ENCODE measurements at places on chromosomes 13 and 19. TPM values are rescaled to one million over a fixed set of nuclear protein-coding genes. Genes with fewer than 3 reads are reported as not detected.

FCER2 gene
- 7.7 TPM for total RNA-seq

- peak; percentile 61 for DNase-seq
These were observed 12.0 kb downstream of the WDR88 start for GRCh38 chr19:33143897-33144405.

GRCh38 chr19:53849237-53849676 is 18.4 kb upstream of the MYADM start:
- no peak for DNase-seq

DNA sequence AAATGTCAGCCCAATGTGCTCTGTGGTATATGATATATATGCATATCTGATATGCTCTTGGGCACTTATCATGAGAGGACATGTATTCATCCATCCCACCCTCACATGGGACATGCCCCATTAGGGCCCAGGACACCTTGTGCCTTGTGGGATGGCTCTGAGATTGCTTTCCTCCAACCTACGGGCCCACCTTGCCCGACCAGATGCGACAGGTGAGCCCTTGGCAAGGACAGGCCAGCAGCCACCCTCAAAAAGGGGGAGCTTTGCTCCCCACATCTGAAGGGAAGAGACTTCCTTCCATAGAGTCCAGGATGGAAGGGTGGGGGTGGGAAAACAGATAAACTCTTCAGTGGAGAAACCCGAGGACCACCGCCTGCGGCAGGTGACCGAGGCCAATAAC is 58.6 kb downstream of the SLC7A1 start:
- no peak for DNase-seq

DNA sequence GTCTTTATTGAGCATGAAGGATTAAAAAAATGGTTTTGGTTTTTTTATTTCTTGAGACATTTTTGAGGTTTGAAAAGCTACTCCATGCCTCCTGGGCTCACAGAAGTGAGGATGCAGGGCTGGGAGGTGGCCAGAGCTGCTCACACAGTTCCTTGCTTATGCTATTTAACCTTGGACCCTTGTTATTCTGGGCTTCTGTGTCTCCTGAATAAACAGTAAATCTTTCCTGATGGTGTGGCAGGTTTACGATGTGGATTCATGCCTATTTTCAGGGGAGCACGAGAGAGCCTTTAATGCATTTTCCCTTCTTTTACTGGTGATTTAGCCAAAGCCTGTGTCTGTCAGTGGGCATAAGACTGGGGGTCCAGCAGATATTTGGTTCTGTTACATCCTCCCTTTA is 34.3 kb upstream of the PCDH8 start:
- DNase-seq = no peak

All from activated T-cell treated with anti-CD3 and anti-CD28 coated beads, Interleukin-2, amount 50 U/mL, for 72 hours (primary cell).